Kidney glomerular epithelial cell (primary cell): ENCODE measurements at places on chromosomes 12 and 14.

DNA sequence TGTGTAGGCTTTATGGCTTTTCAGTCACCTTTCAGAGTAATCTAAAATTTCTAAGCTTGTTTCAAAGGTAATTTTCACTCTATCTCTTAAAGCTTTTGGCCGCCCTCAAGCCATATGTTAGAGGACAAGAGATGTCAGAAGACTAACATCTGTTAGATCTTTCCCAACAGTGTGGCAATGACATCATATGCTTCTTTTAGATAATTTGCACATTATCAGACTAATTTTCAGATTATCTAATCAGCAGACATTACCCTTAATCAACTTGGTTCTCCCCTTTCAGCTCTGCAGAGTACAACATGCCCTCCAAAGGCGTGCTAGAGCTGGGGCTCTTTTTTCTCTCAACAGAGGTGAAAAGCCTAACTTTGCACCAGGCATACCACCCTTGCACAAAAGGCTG, 207.1 kb downstream of the DPF3 start:
- DNase-seq = no peak

DNA sequence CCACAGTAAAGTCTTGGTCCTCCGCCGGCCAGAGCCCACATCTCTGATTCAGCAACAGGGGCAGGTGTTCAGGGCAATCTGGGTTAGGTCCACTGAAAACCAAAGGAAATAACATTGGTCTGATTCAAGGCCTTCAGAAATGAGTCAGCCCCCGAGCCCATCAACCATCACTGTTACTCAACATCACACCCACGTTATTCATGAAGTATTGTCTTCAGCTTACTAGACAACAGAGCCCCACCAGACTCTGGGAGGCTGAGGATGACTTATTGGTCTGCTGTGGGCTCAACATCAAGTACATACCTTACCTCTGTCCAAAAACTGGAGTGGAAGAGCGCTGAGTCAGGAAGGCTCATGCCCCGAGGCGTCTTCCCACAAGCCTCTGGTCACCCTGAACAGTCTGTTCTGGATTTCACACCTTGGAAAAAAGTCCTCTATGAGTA, 97.5 kb downstream of the ZFP36L1 start:
- DNase-seq = peak; percentile 97

DNA sequence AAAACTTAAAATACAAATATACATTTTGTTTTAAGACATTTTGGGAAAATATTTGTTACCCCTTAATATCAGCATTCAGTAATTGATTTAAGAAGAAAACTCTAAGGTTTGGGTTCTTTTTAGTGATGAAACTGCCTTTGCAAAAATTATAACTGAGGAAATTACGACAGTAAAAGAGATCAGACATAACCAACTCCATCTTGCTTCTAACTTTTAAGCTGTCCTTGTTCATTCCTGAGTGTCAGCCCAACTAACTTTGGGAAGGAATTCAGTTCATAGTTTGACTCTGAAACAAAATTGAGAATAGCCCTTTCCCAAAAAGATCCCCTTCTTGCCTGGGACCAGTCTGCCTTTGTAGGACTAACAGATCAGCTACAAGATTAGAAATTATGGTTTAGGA, 93.0 kb downstream of the TMTC1 start:
- DNase-seq = no peak

GRCh38 chr12:53234271-53234914, 2.4 kb upstream of the RARG start:
- no peak for DNase-seq

- DNase-seq = no peak
Observed at GRCh38 chr14:70906793-70907175, 475 bp upstream of the PCNX1 start.

- DNase-seq = no peak
Observed at GRCh38 chr14:88049266-88049665, 44.3 kb downstream of the GPR65 start.

- no peak for DNase-seq
Observed at GRCh38 chr14:75547552-75548250, 25.4 kb downstream of the BATF start.

DNA sequence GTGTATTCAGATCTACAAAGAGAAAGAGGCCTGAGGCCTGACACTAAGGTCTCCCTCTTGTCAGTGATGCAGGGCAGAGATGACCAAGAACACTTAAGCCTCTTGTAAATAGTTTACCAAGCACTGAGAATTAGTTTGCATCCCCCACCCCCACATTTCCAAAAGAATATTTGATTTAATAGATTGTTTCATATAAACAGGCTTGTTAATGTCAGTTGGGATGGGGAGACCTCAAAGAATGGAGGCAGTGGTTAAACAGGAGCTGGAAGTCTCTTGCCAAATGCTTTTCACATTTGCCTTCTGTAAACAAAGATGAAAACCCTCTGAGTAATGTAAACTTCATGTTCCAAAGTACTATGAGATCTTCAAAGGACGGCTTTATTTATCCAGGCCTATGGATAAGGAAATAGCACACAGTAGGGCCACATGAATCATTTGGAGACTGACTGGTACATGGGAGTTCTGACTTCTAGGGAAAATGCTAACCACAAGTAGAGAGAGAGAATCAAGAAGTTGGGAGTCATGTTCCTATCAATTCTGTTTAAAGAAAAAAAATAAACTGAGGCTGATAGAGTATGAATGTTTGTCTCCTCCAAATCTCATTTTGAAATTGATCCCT, 234.7 kb downstream of the ANO2 start:
- no peak for DNase-seq

GRCh38 chr12:109836916-109837315, 3.7 kb upstream of the TRPV4 start:
- no peak for DNase-seq

DNA sequence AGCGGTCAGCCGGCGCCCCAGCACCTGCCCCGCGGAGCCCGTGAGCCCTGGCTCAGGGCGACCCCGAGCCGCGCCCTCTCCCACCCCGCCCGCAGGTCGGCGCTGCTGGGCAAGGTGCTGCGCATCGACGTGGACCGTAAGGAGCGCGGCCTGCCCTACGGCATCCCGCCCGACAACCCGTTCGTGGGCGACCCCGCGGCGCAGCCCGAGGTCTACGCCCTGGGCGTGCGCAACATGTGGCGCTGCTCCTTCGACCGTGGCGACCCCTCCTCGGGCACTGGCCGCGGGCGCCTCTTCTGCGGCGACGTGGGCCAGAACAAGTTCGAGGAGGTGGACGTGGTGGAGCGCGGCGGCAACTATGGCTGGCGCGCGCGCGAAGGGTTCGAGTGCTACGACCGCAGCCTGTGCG, 14.4 kb downstream of the HHIPL1 start:
- no peak for DNase-seq

DNA sequence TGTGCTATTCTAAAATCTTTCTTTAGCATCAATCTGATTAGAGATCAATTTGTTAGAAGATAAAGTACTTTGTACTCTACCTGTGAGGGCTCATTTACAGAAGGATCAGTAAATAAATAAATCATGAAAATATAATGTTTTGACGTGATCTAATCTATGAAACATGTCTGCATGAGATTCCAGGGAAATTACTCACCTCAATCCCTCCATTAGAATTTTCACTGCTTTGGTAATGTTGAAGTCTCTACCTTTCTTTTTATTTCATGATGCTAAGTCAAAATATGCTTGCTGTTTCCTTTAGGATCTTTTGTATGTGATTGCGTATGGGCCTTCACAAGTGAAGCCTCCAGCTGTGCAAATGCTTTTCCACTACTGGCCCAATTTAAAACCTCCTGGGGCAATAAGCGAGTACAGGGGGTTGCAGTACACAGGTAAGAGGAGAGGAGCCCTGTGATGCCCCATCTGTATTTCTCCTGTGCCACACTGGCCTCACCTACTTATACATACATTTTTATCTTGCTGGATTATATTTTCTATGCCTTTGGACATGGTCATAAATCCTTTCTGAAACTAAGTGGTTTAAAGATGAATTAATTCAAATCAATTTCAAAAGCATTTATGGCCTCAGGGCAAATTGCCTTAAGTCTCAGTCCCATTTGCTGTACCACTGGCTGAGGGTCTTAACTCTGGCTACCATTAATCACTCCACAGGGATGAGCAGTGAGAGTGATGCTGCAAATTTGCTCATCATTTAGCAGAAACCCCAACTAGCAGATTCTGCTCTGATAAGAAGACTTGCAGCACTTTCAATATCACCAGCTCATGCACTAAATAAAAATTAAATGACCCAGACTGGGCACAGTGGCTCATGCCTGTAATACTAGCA, 66.4 kb downstream of the UNC79 start:
- DNase-seq = peak; percentile 5

DNA sequence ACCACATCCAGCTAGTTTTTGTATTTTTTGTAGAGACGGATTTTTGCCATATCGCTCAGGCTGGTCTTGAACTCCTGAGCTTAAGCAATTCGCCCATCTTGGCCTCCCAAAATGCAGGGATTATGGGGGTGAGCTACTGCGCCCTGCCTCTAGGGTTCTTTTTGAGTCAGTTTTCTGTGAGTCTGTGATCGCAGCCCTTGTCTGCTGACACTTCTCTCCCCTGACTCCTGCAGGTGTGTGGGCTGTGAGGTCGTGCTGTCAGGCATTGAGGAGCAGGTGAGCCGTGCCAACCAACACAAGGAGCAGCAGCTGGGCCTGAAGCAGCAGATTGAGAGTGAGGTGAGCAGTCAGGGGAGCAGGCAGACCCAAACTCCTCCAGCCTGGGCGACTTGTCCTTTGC, 6.3 kb downstream of the COPS7A start:
- no peak for DNase-seq

GRCh38 chr14:30381861-30382480, 177.0 kb upstream of the G2E3 start:
- DNase-seq = no peak

- DNase-seq = no peak
Observed at GRCh38 chr12:5102806-5103205, 59.1 kb downstream of the KCNA5 start.

GRCh38 chr14:85279407-85279806, 250.5 kb upstream of the FLRT2 start:
- DNase-seq = no peak

DNA sequence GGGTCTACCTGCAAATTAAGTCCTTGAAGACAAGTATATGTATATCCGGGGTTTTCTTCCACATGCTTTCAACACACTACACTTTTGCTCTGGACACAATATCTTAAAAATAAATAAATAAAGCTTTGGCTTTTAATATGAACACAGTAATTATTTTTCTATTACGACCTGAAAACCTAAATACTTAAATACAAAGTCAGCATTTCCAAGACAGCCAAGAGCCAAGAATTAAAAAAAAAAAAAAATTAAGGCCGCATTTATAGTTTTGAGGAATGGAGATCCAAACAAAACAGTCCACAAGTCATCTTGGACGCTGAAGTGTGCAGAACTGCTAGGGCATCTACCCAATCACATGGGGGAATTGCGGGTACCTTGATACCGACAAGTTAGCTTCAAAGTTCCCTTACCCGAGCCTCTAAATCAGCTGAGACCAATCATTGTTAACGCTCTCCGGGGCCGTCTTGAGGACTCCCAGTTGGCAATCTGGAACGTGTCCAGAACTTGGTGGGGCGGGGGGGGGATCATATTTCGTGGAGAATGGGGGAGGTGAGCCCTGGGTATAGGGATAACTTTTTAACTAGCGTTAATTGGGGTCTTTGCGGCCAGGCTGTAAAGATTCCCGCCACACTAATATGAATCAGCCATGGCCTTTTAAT, 731 bp upstream of the PCNX4 start:
- peak; percentile 46 for DNase-seq

DNA sequence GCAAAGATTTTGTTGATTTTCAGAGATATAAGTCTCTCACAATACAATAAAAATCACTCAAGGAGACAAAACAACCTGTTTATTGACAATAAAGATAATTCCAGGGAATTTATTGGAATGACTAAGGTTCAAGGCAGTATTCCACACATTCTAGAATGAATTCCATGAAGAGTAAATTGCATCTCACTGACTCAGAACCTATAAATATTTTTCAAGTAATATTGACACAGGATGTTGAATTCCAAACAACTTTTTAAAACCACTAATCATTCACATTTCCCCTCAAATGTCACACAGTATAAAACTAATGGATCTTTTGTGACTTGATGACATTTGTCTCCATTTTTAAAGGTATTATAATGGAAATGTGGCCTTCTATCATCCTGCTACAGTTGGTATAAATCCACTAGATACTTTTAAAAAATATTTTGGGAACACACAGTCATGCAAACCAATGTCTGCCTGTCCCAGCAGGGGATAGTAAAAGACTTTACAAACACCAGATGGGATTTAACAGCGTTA, 42.1 kb upstream of the LGR5 start:
- DNase-seq = no peak

DNA sequence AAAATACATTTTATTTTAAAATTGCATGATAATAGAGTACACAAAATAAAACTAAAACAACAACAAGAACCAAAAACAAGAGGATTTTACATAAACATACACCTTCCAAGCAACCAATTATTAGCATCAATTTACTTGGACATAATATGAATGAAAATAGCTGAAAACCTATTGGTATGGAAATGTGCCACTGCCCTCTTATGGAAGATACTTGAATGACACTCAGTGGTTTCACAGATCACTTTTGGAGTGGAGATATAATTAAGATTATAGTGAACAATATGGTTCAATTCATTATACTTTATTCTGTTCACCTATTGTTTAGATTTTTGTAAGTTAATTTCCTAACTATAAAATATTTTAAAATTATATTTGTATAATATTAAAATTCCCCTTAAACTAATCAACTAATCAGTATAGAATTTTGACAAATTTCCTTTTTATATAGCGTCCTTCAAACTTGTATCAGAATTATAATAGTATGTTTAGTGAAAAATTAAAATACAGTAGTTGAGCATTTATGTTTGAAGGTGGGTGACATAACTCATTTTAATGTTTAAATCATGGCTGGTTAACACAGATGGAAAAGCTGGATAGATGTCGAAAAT, 70.1 kb downstream of the SLC6A15 start:
- DNase-seq = peak; percentile 53

DNA sequence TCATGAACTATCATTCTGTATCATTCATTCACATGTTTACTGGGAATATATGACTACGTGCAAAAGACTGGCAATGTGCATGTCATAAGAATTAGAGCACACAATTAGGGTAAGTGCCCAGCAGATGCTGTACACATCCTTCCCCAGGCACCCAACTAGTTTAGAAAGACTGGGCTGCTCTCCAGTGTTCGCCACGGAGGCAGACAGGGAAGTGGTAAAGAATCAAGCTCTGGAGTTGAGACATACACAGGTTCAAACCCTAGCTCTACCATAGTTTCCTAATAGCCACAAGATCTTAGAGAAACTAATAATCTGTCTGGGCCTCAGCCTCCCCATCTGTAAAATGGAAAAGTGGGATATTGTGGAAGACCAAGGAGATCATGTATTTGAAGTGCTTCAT, 6.8 kb downstream of the TMCC3 start:
- no peak for DNase-seq

GRCh38 chr12:80490329-80490728, 46.3 kb downstream of the PTPRQ start:
- no peak for DNase-seq

DNA sequence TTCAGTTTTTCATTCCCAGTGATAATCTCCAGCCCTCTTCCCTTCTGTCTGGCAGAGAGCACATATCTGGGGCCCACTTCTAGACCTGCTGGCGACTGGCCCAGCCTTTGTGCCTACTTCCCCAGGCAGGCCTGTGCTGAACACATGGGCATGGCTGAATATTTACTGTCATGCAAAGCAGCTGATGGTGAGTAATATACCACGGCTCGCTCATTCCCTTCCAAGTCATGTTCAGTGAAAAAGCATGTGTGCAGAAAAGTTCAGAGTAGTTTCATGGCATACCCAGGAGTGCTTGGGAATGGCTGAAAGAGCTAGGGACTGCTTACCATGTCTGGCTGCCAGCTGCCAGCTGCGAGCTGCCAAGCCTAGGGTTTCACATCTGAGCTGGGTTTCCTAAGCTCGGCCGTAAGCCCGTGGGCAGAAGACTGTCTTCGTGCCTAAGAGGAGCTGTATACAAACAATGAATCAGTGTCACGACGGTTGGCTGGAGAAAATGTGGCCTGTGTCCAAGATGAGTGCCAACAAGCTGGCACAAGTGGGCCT, 179.9 kb upstream of the PELI2 start:
- DNase-seq = no peak
